ENCODE measurements at places on chromosomes 13 and 19.
A peak's percentile ranks its signal among the peaks of the same experiment; 100 is the strongest.

- H3K4me3 ChIP-seq: peak overlapping the region; percentile 96
- peaks cover 5% of the 10 kb centered on the region for H3K36me3 ChIP-seq
- DNase-seq: peak; percentile 35
- no peaks in the 10 kb centered on the region for H3K27me3 ChIP-seq
Observed at GRCh38 chr19:2476451-2477140, 669 bp downstream of the GADD45B start.

DNA sequence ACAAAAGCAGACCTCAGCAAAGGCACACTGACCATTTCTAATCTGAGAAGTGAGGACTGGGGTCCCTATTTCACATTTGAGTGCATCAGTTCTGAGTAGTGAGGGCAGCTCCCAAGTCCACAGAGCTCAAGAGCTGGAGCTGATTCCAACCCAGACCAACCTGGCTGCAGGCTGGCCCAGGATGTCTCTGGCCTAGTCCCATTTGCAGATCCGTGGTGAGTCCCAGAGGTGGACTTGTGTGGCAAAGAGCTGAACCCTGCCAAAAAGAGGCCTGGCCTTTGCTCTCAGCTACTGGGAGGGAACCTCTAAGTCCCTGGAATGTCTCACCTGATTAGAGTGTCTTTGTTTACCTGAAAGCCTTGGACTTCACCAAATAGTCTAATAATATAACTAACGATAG lies 14.6 kb downstream of the SIGLEC7 start:
- H3K4me1 ChIP-seq: peaks cover 11% of the 10 kb centered on the region
- peaks cover 36% of the 10 kb centered on the region for H3K27me3 ChIP-seq
- no peak overlapping the region for H3K27ac ChIP-seq
- peaks cover 6% of the 10 kb centered on the region for H3K36me3 ChIP-seq

DNA sequence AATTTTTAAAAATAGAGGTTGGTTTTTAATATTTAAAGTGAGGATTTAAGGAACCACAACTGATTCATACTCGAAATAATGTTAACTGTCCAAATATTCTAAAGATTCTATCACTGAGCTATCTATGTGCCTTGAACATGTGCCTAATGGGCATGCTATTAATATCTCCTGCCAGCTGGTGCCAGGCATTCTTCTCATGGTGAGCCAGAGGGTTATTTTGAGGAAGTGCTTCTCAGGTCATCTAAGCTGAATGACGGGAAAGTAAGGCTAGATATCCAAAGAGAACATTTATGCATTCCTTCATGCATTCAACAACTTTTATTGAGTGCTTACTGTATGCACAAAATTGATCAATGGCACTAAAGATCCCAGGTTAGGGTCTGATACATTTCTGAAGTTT lies 138.2 kb downstream of the PIBF1 start:
- peaks cover 6% of the 10 kb centered on the region for H3K4me1 ChIP-seq
- H3K27ac ChIP-seq: no peak overlapping the region
- H3K27me3 ChIP-seq: no peaks in the 10 kb centered on the region

GRCh38 chr13:79496188-79496587 lies 15.2 kb downstream of the NDFIP2 start:
- no peaks in the 10 kb centered on the region for H3K27me3 ChIP-seq

Data from T-helper 17 cell (primary cell).